ENCODE measurements at places on chromosomes 1 and 21.

DNA sequence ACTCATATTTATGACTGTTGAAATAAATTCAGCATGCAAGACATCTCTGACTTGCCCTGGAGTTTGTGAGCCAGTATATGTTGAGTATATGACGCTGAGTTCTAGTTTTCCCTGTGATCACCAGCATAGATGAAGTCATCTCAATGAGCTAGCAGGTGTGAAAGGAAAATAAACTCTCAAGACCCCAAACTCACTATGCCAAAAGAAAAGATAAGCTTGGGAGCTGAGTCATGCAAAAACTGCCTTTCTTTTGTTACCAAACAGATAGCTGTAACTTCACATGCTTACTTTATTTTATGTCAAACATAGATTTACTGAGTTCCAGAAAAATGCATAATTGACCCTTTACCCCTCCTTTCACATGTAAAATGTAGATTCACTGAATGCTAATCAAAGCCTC is 52.9 kb downstream of the SERBP1 start:
- no peak for DNase-seq

DNA sequence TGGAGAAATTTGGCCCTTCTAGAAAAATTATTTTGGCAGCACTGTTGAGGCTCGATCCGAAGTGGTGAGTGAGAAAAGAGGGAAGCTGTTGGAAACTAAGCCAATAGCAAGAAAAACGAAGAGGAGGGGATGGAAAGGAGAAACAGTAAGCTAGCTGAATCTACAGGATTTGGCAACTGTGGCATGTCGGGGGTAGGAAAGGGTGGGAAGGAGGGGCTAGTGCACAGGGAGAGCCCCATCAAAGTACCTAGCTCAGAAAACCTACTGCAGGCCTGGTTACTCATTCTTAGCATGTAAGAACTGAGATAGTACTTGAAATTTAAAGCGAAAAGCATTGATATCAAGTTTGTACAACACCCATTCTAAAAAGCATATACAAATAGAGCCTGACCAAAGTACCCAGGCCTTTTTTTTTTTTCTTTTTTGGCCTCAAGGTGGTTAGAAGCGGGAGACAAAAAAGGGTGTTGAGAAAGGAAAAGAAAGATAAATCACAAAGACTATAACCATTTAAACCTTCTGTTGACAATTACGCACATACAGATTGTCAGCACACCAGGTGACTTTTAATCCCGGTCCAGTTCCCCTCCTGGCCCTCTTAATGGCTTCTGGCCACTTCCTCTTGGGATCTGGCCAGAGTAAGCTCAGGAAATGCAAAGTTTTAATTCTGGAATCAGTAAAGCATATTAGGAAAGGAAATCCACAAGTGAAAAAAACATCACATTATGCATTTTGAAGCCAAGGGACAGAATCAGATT is 50.4 kb downstream of the SLC16A1 start:
- no peak for DNase-seq

- DNase-seq = no peak
These were observed 39.9 kb downstream of the KIAA1614 start for GRCh38 chr1:180952657-180953013.

DNA sequence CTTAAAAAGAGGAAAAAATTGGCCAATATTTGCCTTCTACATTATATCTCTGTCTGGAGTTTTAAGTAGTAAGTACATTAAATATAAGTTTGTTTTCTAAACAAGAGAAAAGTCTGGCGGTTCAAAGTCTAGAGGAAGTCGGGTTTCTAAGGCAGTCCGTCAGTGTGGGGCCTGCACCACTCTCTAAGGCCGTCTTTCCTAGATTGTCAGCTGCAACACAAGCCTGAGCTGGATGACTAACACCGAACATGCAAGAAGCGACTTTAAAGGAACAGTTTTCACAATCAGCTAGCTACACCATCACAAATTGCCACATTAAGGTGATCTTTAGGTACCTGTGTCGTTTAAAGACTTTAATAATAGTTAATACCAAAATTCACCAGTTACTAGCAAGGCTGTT is 19.6 kb downstream of the CCSAP start:
- DNase-seq = no peak

- DNase-seq = no peak
These were observed 12.5 kb downstream of the C1orf21 start for GRCh38 chr1:184399192-184399847.

Data from activated CD4-positive, CD25-positive, alpha-beta regulatory T cell (primary cell).